ENCODE measurements at places on chromosomes 1 and 21.

- no peak for DNase-seq
Observed at GRCh38 chr1:36458910-36459309, 5.3 kb downstream of the MRPS15 start.

DNA sequence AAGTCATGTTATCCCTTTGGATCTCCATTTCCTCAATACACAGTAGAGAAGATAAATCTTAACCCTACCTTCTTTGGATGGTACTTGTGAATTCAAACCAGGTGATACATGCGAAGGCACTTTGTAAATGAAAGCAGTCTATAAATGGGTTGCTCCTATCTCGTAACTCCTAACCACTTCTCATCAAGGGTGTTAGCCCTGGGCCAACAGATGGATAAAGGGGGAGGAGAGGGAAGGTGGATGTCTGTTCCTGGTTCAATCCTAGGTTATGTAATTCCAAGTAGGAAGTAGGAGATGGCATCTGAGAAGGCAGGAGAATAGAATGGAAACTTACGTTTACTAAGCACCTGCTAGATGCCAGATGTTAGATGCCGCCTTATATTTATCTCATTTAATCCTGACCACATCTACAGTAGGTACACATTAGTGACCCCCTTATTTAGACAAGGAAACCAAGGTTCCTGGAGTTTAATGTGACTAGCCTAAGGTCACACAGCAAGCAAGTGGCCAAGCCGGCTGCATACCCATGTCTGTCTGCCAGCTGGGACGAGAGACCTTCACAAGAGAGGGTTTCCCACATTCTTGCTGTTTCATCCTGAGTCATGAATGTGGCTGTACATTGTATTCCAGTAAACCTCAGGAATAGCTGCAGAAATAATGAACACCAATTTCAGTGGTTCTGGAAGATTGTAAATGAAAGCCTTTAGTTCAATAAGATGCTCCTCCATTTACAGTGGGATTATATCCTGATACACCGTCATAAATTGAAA is 47.7 kb downstream of the ELAVL4 start:
- no peak for DNase-seq

DNA sequence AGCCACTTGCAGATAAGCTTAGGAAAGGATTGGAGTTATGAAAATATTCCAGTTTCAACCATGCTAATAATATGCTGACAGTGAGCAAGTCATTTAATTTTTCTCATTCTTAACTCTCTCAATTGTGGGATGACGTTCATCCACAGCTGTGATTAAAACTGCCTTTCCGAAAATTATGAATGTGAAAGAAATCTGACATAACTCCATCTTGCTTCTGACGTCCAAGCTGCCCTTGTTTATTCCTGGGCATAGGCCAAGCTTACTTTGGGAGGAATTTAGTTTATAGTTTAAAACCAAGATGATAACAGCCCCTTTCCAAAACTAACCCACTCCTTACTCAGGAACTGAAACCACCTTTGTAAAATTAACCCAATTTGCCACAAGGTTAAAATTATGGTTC is 11.0 kb upstream of the RGS18 start:
- no peak for DNase-seq

GRCh38 chr1:117565745-117566455 is 39.9 kb upstream of the TENT5C start:
- no peak for DNase-seq

GRCh38 chr21:41823166-41823565 is 56.0 kb downstream of the PRDM15 start:
- DNase-seq = no peak

- no peak for DNase-seq
Observed at GRCh38 chr1:92968138-92969032, 7.1 kb upstream of the DIPK1A start.

- DNase-seq = no peak
Observed at GRCh38 chr21:31665397-31665796, 5.9 kb downstream of the SOD1 start.

- DNase-seq = no peak
Observed at GRCh38 chr1:4854367-4854766, 200.0 kb downstream of the AJAP1 start.

DNA sequence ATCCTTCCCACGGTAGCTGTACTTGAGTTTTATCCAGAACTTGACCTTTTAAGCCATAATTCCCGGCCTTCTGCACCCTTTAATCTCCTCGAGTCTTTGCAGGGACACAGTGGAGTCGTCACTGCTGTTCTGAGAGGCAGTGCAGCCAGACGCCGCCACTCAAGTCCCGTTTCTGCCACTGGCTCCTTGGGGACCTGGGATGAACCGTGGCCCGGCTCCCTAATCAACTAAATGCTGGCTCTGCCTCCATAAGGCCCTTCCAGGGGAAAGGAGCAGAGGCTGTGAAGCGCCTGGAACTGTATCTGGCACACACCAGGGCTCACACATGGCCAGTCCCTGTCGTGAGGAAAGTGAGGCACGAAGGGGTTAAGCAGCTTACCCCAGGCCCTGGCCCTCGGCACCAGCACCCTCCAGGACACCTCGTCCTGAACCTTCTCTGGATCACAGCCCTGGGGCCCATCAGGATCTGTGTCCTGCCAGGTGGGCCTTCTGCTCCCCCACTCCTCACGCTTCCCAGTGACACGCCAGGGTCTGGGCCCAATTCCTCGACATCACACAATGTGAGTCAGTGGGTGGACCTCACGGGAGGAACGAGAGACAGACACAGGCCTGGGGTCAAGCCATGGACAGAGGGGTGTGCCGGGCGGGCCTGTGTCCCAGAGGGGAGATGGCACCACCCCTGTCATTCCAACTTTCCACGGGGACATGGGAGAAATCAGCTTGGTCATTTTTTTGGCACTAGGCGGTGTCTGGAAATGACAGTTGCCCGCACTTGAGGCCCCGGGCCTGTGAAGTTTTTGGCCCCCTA is 23.5 kb upstream of the C1orf174 start:
- DNase-seq = no peak
